ENCODE measurements at places on chromosomes 5 and 9. TPM values are rescaled to one million over a fixed set of nuclear protein-coding genes. Genes with fewer than 3 reads are reported as not detected.
A peak's percentile ranks its signal among the peaks of the same experiment; 100 is the strongest.

- DNase-seq, result no peak
These were observed 346.9 kb downstream of the NFIB start for GRCh38 chr9:13967011-13967410.

DNA sequence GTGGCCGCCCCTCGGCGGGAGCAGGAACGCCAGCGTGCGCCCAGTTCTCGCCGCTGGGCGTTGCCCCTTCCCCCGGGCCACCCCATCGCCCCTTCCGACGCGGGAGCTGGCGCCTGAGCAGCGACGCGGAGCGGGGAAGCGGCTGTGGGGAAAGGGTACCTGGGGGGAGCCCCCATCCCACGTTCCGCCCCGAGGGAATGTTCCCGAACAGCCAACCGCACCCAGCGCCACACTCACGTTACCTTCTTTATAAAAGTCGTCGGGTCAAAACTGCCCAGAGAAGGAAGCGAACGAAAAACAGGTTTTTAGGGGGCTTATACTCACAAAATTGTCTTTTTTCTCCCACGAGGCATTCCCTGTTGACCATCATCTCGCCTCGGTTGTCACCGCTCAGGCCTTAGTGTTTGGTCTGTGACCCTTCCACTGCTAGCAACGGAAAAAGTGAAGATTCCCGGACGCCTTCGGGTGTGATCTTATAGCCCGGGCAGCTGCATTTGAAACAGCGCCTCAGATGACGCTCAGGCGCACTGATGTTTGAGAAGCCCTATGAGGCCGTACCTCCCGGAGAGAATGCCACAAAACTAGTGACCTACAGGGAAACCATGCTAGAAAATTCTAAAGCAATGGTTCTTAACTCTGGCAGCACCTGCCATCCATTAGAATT, 475 bp upstream of the GOLM1 start:
- DNase-seq, result peak; percentile 62

DNA sequence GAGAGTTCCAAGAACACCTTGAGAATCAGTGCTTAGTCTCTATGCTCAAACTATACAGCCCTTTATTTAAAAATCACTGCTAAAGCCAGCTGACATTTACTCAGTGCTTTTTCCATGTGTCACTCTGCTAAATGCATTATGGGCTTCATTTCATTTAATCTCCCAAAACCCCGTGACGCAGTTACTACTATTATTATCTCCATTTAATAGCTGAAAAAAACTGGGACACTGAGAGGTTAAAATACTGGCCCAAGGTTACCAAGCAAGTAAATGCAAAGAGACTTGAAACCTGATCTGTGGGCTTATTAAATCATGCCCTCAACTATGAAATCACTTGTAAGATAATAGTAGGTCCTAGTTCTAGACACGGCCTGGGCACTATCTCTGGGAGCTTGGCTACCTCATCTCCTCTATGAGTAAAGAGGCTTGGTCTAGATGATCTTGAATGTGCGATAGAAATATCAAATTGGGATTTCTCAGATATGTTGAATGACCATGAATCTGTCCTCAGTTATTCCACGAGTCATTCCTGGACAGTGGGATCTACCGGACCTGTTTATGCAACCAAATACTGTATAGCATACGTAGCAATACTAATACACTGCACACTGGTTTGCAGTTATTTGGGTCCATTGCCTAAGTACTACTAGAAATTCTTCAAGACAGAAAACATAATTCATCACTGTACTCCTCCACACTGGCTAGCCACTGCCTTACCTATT, 32.3 kb downstream of the MARCHF11 start:
- DNase-seq, result no peak

DNA sequence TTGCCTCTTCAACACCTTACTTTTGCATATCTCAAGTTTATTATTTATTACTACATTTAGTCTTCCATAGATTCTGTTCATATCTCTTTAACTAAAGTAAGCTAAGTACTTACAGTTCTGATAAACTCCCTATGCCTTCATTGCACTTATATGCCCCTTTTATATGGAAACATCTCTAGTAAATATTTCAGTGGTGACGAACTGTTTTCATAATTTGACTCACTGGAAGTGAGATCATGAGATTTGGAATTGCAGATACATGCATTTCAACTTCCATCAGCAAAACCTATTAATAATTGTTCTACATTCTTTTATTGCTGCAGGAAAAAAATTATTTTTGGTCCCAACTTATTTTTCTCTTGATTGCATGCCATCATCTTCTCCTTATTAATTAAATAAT, 263.5 kb downstream of the CD180 start:
- no peak for DNase-seq

DNA sequence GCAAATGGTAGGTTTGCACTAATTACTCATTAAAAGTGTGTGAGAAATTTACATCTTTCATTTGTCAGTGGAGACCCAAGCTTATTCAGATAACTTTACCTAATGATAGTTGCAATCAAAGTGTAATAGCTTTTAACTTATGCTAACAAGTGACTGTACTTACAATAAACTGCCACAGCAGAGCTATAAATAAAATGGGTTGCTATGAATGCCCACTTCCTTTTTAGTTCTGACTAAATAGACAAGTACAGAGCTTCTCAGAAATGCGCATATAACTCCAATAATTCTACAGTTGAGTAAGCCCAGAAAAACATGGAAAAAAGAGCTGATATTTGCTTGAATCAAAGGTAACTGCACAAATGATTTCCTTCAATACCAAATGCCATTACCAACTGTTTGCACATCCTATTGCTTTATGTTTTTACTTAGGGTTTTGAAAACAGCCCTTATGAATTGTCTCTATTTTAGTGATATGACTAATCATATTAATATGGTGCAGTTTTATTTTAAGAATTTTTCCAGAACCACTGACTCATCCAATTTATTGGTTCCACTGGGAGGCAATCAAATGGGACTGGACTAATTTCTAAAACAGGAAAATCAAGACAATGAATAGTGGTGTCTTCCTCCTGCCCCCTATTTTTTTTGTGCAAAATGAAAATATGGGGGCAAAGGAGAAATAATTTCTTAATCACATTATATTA, 84.1 kb downstream of the PPP2R2B start:
- DNase-seq, result no peak

DNA sequence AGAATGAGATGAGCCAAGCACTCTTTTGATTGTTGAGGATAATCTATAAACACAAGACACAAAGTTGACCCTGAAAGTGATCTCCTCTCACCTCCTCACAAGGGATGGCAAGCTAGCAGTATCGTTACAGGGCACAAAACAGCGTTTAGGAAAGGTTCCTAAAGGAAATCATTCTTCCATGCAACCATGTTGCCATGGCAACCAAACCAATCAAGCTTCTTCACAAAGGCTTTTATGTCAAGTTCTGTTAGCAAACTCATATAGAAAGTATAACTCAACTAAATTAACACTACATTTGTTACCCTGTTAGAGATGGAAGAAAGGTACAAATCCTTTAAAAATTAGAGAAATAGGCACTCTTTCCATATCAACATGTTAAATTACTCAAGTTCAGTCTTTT, 1016.8 kb upstream of the DMAC1 start:
- no peak for DNase-seq

DNA sequence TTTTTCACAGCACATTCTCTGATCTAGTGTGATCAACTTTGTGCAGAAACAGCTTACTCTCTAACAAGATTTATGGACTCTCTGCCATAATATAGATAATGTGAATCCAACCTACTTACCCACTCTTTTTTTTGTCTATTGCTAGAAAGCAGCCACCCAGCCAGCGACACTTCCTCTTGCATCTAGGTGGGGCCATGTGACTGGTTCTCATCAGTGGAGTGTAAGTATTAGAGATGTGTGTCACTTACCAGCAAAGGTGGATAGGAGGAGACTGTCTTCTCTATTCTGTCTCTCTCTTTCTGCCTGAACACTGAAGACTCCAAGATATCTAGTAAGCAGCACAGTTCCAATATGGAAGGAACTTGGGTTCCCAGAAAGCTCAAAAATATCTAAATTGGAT, 174.8 kb downstream of the MCTP1 start:
- DNase-seq, result no peak

TERT gene
- total RNA-seq, result 0.13 TPM

DNA sequence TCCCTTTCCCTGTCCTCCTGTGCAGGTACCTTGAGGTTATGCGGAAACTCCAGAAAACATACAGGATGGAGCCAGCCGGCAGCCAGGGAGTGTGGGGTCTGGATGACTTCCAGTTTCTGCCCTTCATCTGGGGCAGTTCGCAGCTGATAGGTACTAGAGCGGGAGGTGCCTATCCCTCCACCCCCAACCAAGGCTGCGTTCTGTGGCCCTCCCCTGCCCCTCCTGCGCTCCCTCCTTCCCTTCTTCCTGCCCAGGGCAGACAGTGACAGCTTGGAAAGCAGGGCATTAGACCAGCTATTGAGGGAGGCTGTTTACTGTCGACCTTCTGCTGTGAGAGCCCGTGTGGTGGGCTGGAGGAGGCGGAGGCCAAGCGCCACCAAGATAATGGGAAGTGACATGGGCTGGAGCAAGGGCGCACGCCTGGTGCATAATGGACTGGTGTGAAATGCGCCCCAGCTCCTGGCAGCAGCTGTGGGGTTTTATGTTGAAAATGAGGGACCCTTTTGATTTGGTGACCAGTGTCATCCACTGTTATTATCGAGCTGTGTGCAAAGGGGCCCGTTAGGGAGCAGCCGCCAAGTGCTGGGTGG, 25.3 kb downstream of the PTPA start:
- DNase-seq, result peak; percentile 51

RASEF gene
- 16.9 TPM for total RNA-seq

MARCHF11 gene
- total RNA-seq, result not detected

GRCh38 chr9:93562157-93562556, 14.2 kb upstream of the PHF2 start:
- no peak for DNase-seq

WWC1 gene
- total RNA-seq, result 81.9 TPM

DNA sequence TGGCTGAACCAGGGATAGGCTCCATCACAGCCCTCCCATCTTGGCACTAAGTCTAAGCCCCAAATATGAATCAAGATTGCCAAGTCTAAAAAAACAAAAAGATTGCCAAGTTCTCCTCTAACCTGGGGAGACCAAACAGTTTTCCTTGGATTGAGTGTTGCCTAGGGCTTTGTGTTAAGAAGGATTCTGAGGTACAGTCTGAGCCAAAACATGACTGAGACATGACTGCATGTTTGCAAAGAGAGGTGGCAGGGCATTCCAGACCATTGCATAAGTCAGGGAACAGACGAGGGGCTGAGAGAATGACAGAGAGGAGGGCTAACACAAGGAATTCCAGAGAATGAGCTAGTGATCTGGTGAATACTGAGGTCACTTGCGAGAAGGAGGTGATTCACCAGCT, 11.4 kb downstream of the LAMC3 start:
- no peak for DNase-seq

DNA sequence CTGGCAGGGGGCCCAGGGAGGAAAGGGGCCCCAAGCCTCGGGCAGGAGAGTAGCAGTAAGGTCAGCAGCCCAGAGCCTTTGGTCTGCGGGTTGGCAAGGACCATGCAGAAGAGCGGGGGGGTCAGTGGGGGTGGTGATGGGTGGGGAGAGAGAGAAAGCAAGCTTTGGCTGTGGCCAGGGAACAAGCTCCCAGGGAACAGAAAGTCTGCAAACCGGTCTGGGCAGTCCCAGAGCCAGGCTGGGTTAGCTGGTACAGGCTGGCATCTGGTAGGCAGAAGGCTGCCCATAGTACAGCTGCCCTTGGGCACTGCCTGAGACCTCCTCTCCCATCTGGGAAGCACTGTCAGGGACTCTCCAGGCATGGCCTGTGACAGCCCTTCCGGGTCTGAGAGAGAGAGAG, 10.5 kb upstream of the EPB41L4B start:
- no peak for DNase-seq

DNA sequence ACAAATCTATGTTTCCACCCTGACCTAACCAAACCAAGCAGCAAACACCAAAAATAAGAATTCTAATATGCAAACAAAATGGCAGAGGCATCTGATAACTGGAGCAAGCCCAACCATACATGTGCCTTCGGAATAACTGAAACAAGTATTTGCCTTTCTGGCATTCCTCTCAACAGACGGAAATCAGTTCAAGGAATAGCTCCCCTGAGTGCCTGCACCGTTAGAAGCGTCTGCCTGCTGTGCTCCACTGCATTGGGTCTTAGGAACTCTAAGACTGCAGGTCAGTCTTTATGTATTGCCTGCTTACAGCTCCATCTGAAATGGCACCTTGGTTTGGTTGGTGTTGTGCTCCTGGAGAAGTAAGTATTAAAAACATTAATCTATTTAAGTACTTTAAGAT, 98.5 kb downstream of the MRPS27 start:
- DNase-seq, result no peak

DNA sequence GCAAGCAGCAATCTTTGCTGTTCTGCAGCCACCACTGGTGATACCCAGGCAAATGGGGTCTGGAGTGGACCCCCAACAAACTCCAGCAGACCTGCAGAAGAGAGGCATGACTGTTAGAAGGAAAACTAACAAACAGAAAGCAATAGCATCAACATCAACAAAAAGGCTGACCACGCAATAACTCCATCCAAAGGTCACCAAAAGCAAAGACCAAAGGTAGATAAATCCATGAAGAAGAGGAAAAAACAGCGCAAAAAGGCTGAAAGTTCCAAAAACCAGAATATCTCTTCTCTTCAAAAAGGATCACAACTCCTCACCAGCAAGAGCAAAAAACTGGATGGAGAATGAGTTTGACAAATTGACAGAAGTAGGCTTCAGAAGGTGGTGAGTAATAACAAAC, 23.4 kb downstream of the FRMD3 start:
- no peak for DNase-seq

GRCh38 chr9:4886698-4887097, 94.0 kb downstream of the RCL1 start:
- DNase-seq, result no peak

HSPA5 gene
- 340 TPM for total RNA-seq

All from left lung (tissue), 14 donors.